ENCODE measurements at places on chromosomes 13 and 19.
A peak's percentile ranks its signal among the peaks of the same experiment; 100 is the strongest.

DNA sequence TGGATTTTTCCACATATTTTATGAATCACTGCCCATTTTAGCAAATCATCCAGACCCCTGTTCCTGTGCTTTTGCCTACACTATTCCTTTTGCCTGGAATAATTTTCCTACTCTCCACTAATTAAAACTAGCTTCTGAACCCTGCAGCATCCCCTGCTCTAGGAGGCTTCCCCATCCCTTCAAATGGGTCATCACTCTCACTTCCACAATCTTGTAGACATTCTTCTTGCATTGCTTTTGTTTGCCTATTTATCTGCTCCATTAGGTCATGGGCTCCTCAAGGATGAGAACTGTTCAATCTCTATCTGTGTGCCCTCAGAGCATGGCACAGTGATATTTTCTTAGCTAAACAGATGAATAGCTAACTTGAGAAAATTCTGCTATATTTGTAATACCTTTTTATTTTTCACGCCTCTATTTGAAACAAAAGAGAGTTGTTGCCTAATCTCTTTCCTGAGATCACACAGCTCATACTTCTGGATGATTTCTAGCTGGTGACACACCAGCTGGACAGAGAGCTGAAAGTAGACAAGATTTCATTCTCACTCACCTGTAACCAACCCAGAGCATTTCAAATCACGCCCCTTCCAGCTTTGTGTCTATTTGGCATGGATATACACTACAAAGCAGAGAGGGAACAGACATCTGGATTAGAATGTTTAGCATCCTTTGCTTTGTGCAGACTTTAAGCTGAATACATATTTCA lies 466.0 kb downstream of the FOXO1 start:
- H3K4me3 ChIP-seq, result no peak overlapping the region
- H3K4me1 ChIP-seq, result peaks cover 3% of the 10 kb centered on the region
- H3K27ac ChIP-seq, result no peak overlapping the region
- DNase-seq, result no peak
- no peaks in the 10 kb centered on the region for H3K36me3 ChIP-seq

DNA sequence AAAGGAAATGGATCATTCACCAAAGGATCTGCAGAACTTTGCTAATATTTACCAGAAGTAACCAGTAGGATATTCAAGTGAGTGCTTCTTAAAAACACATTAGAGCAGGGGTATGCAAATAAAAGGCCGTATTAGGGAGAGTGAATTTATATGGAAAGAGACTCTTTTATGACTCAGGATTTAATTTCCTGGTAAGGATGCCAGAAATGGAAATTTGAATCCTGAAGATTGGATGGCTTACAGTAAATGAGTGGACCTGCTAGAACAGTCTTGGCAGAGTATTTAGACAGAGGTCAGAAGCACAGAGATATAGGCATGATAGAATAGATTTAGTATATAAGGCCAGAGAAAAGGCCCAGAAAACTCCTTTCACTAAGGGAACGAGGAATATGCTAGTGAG lies 201.6 kb downstream of the SLITRK5 start:
- H3K27ac ChIP-seq, result no peak overlapping the region
- H3K27me3 ChIP-seq, result no peaks in the 10 kb centered on the region
- no peak overlapping the region for H3K4me3 ChIP-seq
- H3K4me1 ChIP-seq, result no peaks in the 10 kb centered on the region
- DNase-seq, result no peak
- no peaks in the 10 kb centered on the region for H3K36me3 ChIP-seq

GRCh38 chr19:58059671-58060078 lies 593 bp downstream of the ZNF135 start:
- no peak overlapping the region for H3K27ac ChIP-seq
- no peaks in the 10 kb centered on the region for H3K4me1 ChIP-seq
- no peaks in the 10 kb centered on the region for H3K27me3 ChIP-seq
- no peak overlapping the region for H3K4me3 ChIP-seq
- DNase-seq, result no peak

- H3K4me1 ChIP-seq, result peaks cover 16% of the 10 kb centered on the region
- H3K36me3 ChIP-seq, result no peaks in the 10 kb centered on the region
- H3K4me3 ChIP-seq, result no peak overlapping the region
Observed at GRCh38 chr13:50612717-50613116, 230.8 kb downstream of the DLEU7 start.

DNA sequence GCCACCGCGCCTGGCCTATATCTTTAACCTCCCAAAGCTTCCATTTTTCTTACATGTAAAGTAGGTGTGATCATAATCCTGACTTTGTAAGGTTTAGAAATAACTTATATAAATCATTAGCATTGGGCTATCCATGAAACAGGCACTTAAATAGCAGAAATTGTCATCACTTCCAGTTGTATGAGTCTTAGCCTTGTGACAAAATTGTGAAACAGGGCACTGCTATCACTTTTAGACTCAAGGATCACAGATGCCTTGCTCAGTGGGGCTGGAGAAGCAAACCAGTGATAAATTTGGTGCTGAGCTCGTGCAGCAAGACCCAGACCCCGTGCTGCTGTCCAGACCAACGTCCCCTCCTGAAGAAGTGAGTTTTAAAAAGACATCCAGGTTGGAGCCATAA lies 209.7 kb downstream of the KATNAL1 start:
- no peak overlapping the region for H3K4me3 ChIP-seq
- H3K27ac ChIP-seq, result no peak overlapping the region
- H3K36me3 ChIP-seq, result no peaks in the 10 kb centered on the region
- H3K4me1 ChIP-seq, result no peaks in the 10 kb centered on the region
- no peak for DNase-seq

GRCh38 chr13:55361141-55361540 lies 1779.6 kb upstream of the PRR20A start:
- no peak overlapping the region for H3K27ac ChIP-seq
- no peaks in the 10 kb centered on the region for H3K36me3 ChIP-seq
- H3K4me1 ChIP-seq, result no peaks in the 10 kb centered on the region
- H3K4me3 ChIP-seq, result no peak overlapping the region
- DNase-seq, result no peak

DNA sequence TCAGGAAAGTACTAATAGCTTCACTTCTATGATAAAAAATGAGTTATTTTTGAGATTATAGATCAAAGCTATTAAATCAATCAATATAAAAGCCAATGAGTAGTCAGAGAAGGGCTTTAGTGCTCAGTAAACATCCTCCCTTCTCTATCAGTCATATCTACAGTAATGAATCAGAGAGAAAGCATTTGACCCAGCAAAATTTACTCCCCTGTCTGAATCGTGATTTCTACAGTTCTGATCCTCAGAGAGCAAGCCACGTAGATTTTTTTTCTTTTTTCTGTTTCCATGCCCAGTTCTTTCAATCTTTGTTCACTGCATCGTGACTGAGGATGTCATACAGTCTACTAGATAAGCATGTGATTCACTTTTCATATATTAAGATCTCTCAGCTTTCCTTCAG lies 16.2 kb upstream of the MBNL2 start:
- no peak overlapping the region for H3K4me3 ChIP-seq
- H3K36me3 ChIP-seq, result no peaks in the 10 kb centered on the region
- no peak overlapping the region for H3K27ac ChIP-seq
- peaks cover 8% of the 10 kb centered on the region for H3K4me1 ChIP-seq

DNA sequence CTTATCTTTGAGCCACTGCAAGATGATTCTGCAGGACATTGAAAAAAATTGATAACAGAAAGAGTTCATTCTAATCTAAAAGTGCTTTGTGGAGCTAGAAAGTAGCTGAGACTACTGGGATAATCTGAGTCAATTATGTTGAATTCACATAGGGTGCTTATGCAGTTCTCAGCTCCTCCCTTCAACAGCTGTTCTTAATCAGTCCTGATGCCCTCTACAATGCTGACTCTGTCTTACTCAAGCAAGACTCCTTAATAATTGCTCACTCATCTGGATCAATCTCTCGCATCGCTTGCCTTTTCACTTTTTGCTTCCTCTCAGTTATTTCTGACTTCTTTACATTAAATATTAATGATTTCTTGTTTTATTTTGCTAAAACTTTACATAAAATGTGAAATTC lies 182.1 kb downstream of the PCDH17 start:
- no peak for DNase-seq
- H3K27ac ChIP-seq, result no peak overlapping the region
- no peaks in the 10 kb centered on the region for H3K4me1 ChIP-seq
- no peaks in the 10 kb centered on the region for H3K36me3 ChIP-seq

GRCh38 chr19:991174-991931 lies 7.2 kb downstream of the WDR18 start:
- H3K27ac ChIP-seq, result no peak overlapping the region
- H3K36me3 ChIP-seq, result peaks cover 13% of the 10 kb centered on the region
- H3K27me3 ChIP-seq, result peaks cover 1% of the 10 kb centered on the region

GRCh38 chr13:23433171-23434153 lies at the start of gene SACS:
Gene SACS (minus strand): TSS chr13:23433702. CDS start chr13:23411239, 22,463 bp downstream.
- DNase-seq, result peak; percentile 61
- no peaks in the 10 kb centered on the region for H3K36me3 ChIP-seq
- H3K4me1 ChIP-seq, result peaks cover 14% of the 10 kb centered on the region
- peak within 1 kb of the TSS; percentile 82 for H3K4me3 ChIP-seq

- no peak for DNase-seq
- no peak overlapping the region for H3K4me3 ChIP-seq
- no peaks in the 10 kb centered on the region for H3K36me3 ChIP-seq
Observed at GRCh38 chr13:40221460-40222201, 444.8 kb downstream of the FOXO1 start.

DNA sequence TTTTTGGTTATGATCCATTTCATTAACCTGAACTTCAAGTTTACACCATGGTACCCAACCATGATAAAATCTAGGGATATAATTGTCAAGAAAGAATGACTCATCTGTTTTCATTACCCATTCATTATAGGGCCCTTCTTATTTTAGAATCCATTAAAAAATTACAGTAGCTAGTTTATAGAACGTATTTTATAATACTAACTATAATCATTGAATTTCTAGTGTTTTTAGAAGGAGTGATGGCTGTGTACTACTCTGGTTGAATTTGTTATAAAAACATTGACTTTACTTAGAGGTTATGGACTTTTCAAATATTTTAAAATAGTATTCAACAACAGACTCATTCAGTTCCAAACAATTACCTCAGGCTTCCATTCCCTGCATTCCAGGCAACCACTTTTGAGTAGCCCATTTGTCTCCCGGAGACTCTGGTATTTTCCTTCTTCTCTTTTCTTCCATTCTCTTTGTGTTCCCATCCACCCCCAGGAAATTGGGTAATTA lies 71.9 kb upstream of the KLF12 start:
- DNase-seq, result no peak
- H3K4me3 ChIP-seq, result no peak overlapping the region
- no peak overlapping the region for H3K27ac ChIP-seq
- no peaks in the 10 kb centered on the region for H3K4me1 ChIP-seq
- H3K36me3 ChIP-seq, result no peaks in the 10 kb centered on the region

GRCh38 chr19:7214324-7215089 lies 79.7 kb downstream of the INSR start:
- H3K36me3 ChIP-seq, result no peaks in the 10 kb centered on the region
- no peak overlapping the region for H3K27ac ChIP-seq
- no peaks in the 10 kb centered on the region for H3K4me1 ChIP-seq
- DNase-seq, result no peak
- H3K4me3 ChIP-seq, result no peak overlapping the region
- H3K27me3 ChIP-seq, result no peaks in the 10 kb centered on the region

DNA sequence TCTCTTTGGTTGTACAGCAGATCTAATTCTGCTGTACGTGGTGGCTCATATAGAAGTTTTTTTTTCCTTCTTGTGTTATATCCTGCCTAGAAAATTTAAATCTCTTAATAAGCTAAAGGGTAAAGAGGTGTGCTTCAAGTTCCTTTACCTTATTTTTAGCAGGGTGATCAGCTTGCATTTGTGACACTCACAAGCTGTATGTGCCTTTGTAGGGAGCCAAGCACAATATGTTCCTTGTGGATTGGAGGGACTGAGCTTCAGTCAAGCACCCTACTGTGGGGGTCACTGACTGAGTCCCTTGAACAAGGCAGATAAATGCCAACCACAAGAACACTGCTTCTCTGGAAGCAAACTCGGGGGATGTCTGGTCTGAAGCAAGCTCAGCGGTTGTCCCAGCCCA lies 12.6 kb upstream of the ERICH6B start:
- H3K27me3 ChIP-seq, result peaks cover 4% of the 10 kb centered on the region
- H3K27ac ChIP-seq, result no peak overlapping the region
- DNase-seq, result no peak
- no peaks in the 10 kb centered on the region for H3K4me1 ChIP-seq

GRCh38 chr13:113653264-113654174 lies 4.5 kb downstream of the ATP4B start:
- H3K27ac ChIP-seq, result no peak overlapping the region
- H3K36me3 ChIP-seq, result no peaks in the 10 kb centered on the region
- DNase-seq, result no peak

DNA sequence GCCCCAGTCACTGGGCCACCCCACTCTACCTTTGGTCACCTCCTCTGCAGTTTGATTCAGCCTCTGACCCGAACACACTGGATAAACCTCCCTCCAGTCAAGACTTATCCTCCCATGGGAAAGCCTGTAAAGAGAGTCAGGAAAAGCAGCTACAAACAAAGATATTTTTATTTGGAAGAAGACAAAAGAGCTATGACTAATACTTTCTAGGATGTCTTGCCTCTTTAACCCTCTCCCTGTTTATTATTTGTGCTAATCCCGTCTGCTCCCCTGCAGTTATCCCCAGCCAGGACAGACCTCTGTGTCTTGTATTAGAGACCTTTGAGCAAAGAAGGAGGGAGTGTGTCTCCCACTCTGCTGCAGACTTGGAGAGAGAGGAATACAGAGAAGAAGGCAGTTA lies 178.3 kb downstream of the EFNB2 start:
- no peak overlapping the region for H3K27ac ChIP-seq
- no peaks in the 10 kb centered on the region for H3K36me3 ChIP-seq
- H3K27me3 ChIP-seq, result no peaks in the 10 kb centered on the region

DNA sequence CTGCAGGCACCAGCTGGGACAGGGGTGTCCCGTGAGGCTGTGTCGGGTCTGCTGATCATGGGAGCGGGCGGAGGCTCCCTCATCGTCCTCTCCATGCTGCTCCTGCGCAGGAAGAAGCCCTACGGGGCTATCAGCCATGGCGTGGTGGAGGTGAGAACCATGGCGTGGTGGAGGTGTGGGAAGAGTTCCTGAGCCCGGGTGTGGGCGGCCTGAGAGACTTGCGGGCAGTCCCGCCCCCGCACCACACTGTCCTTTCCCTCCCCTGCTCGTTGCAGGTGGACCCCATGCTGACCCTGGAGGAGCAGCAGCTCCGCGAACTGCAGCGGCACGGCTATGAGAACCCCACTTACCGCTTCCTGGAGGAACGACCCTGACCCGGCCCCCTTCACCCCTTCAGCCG lies 10.7 kb downstream of the APLP1 start:
- H3K4me1 ChIP-seq, result no peaks in the 10 kb centered on the region
- H3K27ac ChIP-seq, result no peak overlapping the region
- no peak overlapping the region for H3K4me3 ChIP-seq
- no peak for DNase-seq
- H3K27me3 ChIP-seq, result no peaks in the 10 kb centered on the region

DNA sequence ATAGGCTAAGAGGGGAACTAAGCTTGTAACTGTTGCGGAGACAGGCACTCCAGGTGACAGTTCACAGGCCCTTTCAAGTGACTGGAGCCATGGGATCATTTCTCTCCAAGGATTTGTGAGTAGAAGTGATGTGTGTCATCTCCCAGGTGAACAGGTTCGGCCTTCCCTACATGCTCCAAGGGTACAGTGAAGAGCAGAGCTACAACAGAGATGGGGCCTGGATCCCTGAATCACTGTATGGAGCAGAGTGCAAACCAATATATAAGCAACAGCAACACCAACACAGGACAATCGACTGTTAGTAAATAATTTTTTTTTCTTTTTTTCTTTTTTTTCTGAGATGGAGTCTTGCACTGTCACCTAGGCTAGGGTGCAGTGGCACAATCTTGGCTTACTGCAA lies 15.0 kb downstream of the ZSCAN18 start:
- no peaks in the 10 kb centered on the region for H3K27me3 ChIP-seq
- no peak overlapping the region for H3K4me3 ChIP-seq
- no peak overlapping the region for H3K27ac ChIP-seq
- no peak for DNase-seq
- H3K36me3 ChIP-seq, result no peaks in the 10 kb centered on the region
- no peaks in the 10 kb centered on the region for H3K4me1 ChIP-seq

All from endothelial cell of umbilical vein (primary cell).